Suppressor macrophage treated with lipopolysaccharide for 1 hour (primary cell): ENCODE measurements at places on chromosomes 2 and 18.
A peak's percentile ranks its signal among the peaks of the same experiment; 100 is the strongest.

GRCh38 chr2:10777842-10778723 lies 34.5 kb downstream of the PDIA6 start:
- no peak for DNase-seq

DNA sequence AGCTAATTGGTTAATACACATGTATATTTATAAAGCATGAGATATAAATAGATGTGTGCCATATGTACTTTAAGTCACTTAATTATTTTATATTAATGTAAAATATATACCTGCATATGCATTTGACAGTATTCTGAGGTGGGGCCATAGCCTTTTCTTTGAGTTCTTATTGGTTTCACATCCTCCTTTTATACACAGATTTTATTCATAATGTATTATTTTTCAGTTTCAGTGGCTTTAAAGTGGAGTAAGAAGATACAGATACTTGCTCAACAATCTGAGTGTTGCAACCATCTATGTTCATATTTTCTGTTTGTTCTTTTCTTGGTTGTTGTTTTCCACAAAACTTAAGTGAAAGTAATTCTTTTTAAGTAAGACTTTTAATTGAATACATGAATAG lies 436.5 kb downstream of the RND3 start:
- no peak for DNase-seq

- DNase-seq: no peak
Measured at GRCh38 chr2:216159144-216159543, 50.0 kb downstream of the XRCC5 start.

GRCh38 chr18:10739152-10739551 lies 213.3 kb downstream of the NAPG start:
- peak; percentile 7 for DNase-seq

GRCh38 chr2:239365782-239366435 lies 34.9 kb downstream of the HDAC4 start:
- DNase-seq: no peak

DNA sequence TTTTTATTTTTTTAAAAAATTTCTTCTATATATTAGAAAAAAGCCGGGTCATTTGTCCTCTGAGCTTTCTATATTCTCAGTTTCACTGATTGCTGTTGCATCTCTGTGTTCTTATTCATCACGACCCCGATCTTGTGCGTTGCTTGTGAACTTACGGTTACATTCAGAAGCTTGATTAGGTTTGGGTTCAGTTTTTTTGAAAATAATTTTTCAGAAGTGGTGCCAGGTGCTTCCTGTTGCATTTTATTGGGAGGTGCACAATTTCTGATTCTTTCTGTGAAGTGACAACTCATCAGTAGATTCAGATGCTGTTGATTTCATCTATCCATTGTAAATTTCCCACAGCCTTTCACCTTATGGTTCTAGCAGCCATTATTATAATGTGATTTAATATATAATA lies 147.3 kb downstream of the INHBB start:
- no peak for DNase-seq

- no peak for DNase-seq
Measured at GRCh38 chr2:166314022-166314759, 61.6 kb downstream of the SCN9A start.

- no peak for DNase-seq
Measured at GRCh38 chr18:69233465-69234054, 167.1 kb upstream of the DOK6 start.
